ENCODE measurements at places on chromosomes 5 and 9.
A peak's percentile ranks its signal among the peaks of the same experiment; 100 is the strongest.

GRCh38 chr5:10295619-10296326 lies 11.9 kb downstream of the CMBL start:
- DNase-seq, result no peak

GRCh38 chr5:116419258-116419657 lies 155.4 kb downstream of the SEMA6A start:
- DNase-seq, result no peak

GRCh38 chr5:118195211-118195610 lies 793.1 kb downstream of the DTWD2 start:
- DNase-seq, result no peak

GRCh38 chr9:137578518-137579258 lies at the start of gene DPH7:
Gene DPH7, minus strand, starts transcription at chr9:137578925. Its CDS starts 148 bp downstream, at chr9:137578777.
- DNase-seq, result peak; percentile 94

- no peak for DNase-seq
Measured at GRCh38 chr5:143374496-143375217, 28.8 kb downstream of the NR3C1 start.

DNA sequence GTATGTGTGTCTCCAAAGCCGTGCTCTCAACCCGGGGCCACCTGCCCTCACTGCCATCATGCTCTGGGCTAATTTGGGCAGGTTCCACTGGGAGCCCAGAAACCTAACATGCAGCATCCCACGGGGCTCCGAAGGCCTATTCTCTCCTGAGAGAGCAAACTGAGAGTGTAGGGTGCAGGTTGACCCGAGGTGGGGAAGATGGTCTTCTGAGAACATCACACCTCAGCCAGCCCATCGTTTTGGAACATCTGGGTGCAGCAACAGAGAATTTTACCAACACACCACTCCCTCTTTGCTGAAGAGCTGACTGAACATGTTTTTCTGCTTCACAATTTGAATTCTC lies 294.6 kb upstream of the TUT7 start:
- no peak for DNase-seq

DNA sequence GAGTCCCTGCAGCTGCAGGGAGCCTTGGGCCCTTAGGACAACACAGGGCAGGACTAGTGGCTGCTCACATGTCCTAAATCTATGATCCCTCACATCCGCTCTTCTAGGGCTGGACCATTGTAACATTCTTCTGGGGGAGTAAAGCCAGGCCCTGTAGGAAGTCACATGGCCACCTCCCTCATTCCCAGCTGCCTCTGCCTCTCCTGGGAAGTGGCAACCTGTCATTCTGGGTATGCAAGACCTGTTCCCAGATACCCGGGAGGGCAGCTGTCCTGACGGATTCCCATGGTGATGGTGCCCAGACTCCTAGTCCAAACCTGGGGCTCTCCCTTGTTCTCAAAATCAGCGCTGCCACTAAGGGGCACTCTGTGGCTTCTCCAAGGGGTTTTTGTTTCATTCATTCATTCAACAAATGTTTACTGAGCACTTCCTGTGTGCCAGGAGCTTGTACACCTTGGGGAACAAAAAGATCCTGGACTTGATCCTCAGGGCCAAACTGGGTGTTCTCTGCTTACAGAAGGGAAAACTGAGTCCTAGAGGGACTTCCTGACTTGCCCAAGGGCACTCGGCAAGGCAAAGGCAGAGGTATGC lies 85.6 kb downstream of the PSD2 start:
- no peak for DNase-seq

- no peak for DNase-seq
Measured at GRCh38 chr5:133387621-133388020, 224.7 kb downstream of the FSTL4 start.

DNA sequence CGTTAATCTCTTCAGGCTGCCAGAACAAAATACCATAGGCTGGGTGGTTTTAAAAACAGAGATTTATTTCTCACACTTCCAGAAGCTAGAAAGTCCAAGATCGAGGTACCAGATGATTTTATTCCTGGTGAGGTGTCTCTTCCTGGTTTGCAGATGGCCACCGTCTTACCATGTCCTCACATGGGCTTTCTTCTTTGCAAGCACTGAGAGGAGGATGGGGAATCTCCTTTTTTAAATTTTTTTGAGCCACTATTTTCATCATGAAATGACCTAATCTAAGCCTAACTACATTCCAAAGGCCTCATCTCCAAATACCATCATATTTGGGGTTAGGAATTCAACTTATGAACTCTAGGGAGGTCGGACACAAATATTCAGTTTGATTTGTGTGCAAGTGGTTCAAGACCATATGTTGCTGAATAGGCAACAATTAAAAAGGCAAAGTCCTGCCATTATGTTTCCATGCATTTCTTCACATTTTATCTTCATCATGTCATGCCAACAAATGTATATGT lies 371.2 kb downstream of the CDH18 start:
- no peak for DNase-seq

- no peak for DNase-seq
Measured at GRCh38 chr9:73371801-73372200, 220.1 kb downstream of the ANXA1 start.

GRCh38 chr5:164746723-164747122 lies 1241.3 kb downstream of the MAT2B start:
- DNase-seq, result no peak

GRCh38 chr5:151139015-151139414 lies 18.6 kb downstream of the ANXA6 start:
- no peak for DNase-seq

DNA sequence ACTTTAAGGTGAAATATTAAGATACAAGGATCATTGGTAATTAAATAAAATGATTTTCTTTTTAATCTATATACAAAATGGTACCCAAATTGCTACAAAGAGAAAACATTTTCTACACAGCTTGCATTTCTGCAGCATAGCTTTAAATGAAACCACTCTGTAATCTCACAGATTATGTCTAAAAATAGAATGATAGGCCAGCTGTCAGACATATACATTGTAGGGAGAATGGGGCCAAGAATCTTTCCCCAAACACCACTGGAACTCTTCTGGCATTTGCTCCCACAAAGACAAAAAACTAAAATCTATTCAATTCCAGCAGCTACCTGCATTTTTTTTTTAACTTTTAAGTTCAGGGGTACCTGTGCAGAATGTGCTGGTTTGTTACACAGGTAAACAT lies 124.1 kb upstream of the NR5A1 start:
- DNase-seq, result no peak

- DNase-seq, result no peak
Measured at GRCh38 chr9:135500071-135500524, 384 bp upstream of the MRPS2 start.

- DNase-seq, result no peak
Measured at GRCh38 chr5:57906671-57907070, 424.1 kb upstream of the ACTBL2 start.

DNA sequence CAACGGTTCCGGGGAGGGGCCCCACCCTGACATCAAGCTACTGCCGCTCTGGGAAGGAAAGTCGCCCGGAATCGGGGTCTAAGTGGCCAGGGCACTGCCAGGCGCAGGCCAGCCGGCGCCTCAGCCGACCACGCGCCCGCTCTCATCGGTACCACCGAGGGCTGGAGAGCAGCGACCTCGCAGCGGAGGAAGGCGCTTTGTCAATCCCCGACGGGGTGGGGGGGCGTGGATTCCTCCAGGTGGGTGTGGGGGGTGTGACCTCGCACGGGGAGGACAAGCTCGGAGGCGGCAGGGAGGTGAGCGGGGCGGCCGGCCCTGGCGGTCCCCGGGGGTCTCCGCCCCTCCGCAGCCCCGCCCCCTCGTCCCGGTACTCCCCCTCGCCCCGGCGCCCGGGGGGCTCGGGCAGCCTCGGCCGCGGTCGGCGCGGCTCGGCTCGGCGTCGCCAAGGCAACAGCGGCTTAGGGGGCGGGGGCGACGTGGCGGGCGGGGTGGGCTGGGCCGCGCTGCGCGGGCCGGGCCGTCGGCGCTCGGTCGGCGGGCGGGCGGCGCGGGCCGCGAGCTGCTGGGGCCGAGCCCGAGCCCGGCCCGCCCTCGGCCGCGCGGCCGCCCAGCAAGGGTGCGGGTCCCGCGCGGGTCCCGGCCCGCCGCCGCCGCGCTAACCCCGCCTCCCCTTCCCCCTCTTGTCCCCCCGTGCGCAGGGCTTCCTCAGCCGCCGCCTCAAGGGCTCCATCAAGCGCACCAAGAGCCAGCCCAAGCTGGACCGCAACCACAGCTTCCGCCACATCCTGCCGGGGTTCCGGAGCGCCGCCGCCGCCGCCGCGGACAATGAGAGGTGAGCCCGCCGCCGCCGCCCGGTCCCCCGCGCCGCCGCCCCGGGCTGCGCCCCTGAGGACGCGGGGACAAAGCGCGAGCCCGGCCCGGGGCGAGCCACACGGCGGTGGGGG lies 47.5 kb downstream of the DAB2IP start:
- peak; percentile 22 for DNase-seq

GRCh38 chr9:71737455-71737854 lies 30.9 kb downstream of the CEMIP2 start:
- DNase-seq, result no peak

DNA sequence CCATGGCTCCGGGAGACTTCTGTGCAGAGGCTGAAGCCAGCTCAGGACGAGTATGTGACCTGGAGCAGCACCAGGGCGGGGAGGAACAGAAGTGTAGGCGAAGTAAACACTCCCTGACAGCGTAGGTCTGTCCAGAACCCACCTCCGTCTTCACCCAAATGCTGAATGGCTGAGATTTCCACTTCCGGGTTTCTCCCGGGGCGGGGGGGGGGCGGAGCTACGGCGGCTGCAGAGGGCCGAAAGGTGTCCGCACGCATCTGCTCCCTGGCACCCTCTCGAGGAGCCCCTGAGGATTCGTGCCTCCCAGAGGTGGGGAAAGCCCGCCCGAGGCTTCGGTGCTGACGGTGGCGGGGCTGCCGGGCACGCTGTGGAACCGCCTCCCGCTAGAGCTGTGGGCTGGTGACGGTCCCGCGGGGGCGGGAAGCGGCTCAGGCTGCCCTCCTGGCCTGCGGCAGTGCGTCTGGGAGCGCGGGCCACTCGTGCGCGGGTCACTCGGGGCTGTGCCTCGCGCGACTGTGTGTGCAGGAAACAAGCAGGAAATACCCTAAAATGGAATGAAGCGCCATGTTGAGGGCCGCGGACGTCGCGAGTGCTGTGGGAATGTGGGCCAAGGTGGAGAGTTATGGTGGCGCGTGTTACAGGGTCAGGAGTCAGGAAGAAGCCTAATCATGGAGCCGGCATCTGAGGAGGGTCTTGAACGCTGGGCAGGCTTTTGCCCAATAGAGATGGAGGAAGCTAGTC lies 1425.4 kb downstream of the FOXD4L5 start:
- DNase-seq, result no peak

GRCh38 chr9:92962846-92963245 lies 15.5 kb downstream of the FGD3 start:
- no peak for DNase-seq

GRCh38 chr9:87831159-87831558 lies 51.5 kb upstream of the SPATA31E1 start:
- DNase-seq, result no peak

DNA sequence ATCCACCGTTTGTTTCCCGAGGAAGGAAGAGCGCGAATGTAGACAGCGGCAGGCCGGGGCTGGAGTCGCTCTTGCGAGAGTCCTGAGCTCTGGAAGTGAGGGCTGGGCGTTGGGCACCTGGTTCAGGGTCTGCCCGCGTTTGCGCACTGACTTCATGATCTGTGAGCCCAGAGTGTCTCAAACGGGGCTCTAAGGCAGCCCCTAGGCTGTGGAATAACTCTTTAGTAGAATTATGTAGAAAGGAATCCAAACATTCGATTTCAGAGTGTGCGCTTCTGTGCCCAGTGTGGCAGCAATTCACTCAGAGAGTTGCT lies 478 bp upstream of the GGTA1 start:
- no peak for DNase-seq

DNA sequence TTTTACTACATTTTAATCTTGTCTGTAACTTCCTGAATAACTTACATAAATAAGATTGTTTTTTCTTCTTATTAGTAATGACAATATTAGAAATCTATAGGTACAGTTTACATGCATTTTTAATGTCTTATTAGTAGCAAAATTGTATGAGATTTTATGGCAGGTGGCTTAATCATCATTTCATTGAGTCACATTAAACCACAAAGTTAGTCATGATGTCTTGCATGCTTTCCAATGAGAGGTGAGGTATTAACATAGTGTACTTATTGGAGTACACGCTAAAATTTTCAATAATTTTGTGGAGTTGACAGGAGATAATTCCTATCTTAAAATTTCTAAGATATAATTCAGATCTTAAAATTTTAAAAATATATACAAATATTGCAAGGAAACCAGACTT lies 989.6 kb upstream of the ARRDC3 start:
- no peak for DNase-seq

GRCh38 chr5:73266176-73266738 lies 93.3 kb downstream of the TMEM174 start:
- DNase-seq, result no peak

DNA sequence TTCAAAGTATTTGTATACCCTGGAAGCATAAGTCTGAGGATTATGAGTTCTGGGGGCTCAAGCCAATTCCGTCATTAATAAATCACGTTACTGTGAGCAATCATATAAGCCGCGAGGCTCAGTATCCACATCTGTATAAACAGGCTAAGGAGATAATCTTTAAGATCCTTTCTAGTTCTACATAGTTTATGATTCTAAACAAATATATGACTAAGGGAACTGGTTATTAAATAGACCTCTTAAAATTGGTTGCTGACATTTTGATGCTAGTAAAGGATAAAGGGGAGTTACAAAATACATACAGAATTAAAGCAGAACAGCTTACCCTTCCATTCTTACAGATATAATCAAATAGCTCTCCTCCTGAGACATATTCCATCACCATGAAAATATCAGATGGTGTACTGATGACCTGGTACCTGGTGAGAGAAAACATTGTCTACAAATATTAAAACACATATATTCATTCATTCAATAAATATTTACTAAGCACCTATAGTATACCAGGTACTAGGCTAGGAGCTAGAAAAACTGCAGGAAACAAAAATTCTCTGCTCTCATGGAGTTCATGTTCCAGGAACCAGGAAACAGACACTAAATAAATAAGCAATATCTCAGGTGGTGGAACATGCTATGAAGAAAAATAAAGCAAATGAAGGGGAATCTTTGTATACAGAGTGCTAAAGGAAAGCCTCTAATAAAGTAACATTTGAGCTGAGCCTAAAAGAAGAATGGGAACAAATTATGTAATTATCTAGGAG lies 19.5 kb upstream of the TTC33 start:
- no peak for DNase-seq

GRCh38 chr9:84620338-84620737 lies 49.2 kb upstream of the NTRK2 start:
- no peak for DNase-seq

DNA sequence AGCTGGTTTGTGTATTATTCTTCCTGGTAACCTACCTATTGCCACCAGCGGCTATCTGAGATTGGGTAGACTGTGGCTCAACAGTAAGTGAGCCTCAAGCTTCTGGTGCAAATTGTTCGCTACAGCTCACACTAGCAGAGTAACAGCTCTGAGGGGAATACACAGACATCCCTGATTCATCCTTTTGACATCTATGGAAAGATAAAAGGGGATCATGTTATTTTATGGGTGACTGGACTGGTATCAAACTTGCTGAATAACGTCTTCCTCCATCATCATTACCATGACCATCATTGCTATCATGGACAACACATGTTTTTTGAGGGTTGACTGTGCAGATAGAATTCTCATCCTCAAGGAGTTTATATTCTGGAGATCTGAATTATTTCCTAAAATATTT lies 129.6 kb downstream of the PIK3R1 start:
- DNase-seq, result no peak

GRCh38 chr9:124477211-124477647 lies 27.0 kb downstream of the ADGRD2 start:
- no peak for DNase-seq
